ENCODE measurements at places on chromosomes 13 and 19.

DNA sequence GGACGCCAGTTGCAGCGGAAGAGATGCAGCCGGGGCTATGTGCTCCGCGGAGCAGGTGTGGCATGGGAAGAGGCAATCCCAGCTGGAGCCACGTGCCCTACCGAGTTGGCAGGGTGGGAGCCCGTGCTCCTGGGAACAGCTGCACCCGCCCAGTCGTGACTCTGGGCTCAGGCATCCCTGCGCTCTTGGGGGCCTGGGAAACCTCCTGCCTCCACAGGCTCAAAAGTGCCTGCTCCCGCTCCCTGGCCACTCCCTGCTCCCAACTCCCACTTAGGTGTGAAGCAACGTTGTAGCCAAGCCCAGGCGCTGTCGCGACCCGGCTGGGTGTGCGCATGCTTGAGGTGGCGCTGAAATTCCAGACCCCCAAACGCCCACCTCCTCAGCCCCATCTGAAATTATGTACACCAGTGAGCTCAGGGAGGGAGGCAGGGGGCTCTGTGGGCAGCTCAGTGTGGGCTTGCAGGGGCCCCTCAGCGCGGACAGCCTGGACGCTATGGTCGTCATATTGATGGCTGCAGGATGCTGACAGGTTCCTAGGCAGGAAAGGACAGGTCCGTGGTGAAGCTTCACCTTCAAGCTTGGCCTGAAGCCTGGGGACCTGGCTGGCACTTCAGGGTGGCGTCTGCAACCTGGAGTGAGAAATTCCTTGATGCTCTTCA lies 429.9 kb downstream of the SLITRK1 start:
- no peak for DNase-seq

- DNase-seq: peak; percentile 98
Measured at GRCh38 chr19:43754503-43755255, at the start of gene SMG9. Gene SMG9, minus strand, starts transcription at chr19:43754962. Its CDS starts 4,221 bp downstream, at chr19:43750741.

DNA sequence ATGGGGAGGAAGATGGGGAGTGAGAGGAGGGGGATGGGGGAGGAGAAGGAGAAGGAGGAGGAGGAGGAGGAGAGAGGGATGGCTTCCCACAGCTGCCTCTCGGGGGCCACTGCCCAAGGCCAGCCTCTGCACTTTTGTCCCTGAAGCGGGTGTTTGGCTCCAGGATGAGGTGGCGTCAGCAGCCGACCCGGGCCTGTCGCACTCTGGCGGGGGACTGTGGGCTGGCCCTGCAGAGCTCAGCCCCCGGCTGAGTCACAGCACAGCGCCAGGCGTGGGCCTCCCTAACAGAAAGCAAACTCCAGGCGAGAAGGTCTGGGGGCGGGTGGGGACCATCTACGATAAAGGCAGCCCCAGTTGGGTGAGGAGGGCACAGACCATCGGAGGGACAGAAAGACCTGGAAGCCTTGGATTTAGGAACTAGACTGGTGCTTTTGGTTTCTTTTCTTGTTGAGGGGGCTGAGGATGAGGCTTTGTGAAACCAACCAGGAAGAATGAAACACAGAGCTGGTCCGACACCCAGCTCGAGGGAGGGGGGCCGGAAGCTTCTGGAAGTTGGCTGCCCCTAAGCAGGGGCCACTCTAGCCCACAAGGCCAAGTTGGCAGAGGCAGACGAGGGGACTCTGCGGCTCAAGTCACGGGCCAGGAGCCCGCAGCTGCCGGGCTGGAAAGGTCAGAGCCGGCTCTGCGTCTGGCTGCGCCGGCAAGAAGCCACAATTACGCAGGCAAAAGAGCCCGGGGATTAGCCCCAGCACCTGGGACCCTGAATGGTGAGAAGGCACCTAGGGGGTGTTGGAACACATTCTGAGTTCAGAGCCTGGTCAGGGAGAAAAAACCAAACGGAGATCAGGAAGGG lies 18.2 kb downstream of the LSM4 start:
- no peak for DNase-seq

- DNase-seq: no peak
Measured at GRCh38 chr13:83935566-83935965, 53.3 kb upstream of the SLITRK1 start.

DNA sequence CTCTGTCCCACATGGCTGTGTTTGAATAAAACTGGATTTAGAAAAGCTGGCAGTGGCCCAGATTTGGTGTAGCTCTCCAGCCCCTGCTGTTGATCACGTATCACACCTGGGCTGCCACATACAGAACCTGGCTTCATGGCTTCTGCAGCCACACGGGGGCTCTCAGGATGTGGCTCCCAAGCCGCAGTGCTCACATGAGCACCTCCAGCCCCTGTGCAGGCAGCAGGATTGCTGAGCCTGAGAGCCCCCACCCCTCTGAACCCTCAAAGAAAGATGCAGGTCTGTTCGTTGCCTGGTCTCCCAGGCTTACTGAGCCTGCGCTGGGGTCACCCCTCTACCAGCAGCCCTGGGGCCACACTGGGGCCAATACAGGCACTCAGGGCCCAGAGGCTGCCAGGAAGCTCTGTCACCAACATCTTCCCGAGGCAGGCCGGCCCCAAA lies 2.7 kb downstream of the PLEKHF1 start:
- DNase-seq: no peak

- DNase-seq: no peak
Measured at GRCh38 chr19:3365093-3365835, 1.1 kb upstream of the NFIC start.

DNA sequence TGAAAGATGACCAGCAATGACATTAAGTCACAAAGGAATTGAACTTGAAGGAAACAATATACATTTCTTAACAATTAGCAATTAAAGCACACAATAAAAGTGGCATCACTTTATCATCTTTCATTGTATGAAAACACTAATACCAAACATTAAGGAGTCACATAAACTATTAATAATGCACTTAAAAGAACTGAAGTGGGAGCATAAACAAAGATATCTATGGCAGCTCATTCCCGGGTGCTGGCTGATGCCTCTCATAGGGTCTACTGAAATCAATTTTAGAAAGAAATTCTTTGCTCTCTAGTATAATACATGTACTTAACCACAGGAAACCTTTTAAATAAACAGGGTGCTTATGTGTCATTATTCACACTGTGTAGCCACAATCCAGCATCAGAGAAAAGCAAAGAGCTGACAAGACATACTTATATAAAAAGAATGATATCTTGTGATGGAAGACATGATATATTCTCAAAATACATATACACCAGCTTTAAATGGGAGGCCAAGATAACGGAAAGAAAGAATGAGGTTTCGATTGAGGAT lies 1207.8 kb downstream of the EFNB2 start:
- DNase-seq: no peak

- DNase-seq: no peak
Measured at GRCh38 chr19:50000038-50000840, 24.9 kb downstream of the VRK3 start.

- DNase-seq: no peak
Measured at GRCh38 chr13:36436811-36437210, 4.5 kb downstream of the CCNA1 start.

- DNase-seq: no peak
Measured at GRCh38 chr13:109684084-109684823, 102.1 kb downstream of the IRS2 start.

- DNase-seq: no peak
Measured at GRCh38 chr19:55549500-55550320, 4.4 kb upstream of the SBK3 start.

GRCh38 chr13:107799001-107799400 lies 416.3 kb downstream of the LIG4 start:
- no peak for DNase-seq

DNA sequence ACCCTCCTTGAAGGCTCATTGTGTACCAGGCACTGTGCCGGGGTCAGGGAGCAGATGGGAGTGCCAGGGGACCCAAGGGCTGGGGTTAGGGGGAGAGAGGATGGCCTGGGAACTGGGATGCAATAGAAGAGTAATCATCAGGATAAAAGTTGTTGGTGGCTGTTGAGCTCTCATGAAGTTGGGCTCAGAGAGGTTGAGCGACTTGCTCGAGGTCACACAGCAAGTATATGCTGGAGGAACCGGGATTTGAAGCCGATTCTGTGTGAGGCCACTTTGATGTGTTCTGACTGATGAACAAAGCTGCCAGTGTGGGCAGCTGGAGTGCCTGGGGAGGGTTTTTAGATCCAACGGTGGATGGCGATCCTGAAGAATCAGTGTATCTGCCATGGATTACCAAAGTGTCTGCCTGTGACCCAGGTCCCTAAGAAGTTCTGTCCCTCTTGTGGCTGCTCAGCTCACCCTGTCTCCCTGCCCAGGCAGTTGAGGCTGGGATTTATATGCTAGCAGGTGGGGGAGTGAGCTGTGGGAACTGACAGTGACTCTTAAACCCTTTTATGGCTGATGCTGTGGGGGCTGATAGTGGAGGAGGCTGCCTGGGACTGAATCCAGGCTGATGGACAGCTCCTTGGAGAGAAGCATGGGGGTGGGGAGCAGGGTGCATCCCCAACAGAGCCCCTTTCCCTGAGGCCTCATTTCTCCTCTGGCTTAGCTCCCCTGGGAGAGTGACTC lies 8.3 kb downstream of the ARHGEF18 start:
- DNase-seq: no peak

DNA sequence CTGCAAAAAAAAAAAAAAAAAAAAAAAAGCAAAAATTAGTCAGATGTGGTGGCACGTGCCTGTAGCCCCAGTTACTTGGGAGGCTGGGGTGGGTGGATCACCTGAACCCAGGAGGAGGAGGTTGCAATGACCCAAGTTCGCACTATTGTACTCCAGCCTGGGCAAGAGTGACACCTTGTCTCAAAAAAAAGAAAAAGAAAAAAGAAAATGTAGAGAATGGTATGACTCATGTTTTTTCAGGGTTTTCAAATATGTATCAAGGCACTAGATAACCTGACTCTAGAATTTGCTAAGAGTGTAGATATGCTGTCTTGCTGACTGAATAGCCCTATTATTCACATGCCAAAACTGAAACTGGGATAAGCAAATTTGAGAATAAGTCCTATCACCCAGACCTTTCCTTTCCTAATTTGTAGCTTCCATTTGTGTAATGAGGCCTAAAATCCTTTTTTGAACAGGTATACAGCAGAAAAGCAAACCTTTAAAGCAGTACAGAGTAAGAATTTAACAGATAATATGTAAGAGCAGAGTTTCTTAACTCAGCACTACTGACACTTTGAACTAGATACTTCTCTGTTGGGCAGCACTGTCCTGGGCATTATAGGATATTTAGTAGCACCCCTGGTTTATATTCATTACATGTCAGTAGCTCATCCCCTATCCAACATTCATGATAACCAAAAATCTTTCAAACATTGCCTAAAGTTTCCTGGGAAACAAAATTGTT lies 108.6 kb downstream of the ELF1 start:
- DNase-seq: no peak

DNA sequence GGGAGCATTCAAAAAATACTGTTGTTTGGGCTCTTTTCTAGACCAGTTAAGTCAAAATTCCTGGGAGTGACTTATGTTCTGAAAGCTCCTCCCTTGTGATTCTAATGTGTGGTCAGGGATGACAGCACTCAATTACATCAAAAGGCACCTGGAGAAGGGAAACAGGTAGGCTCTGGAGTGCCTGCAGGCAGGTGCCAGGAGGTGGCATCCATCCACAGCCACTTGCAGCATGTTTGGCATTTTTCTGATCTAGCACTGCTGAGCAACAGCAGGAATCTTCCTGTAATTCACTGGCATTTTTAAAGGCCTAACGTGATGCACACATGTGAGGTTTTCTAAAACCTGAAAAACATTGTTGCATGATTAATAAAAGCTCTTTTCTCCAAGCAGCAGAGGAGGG lies 94.6 kb downstream of the CCNA1 start:
- DNase-seq: no peak

DNA sequence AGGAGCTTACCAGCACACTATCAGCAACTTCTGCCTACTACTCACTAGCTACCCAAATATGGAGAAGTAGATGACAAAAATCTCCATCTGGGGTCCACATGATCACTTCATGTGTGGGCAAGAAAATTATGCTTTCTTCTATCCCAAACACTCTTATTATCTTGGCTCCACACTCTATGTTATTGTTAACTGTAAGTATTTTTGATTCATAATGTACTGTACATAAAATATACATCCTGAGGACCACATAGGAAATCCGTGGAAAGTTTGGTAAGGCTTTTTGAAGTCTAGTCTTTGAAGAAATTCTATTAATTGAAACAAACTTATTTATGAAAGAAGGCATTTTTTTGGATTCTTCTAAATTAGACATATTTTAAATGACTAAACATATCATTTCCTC lies 378.8 kb downstream of the DACH1 start:
- DNase-seq: no peak

GRCh38 chr13:51666374-51666773 lies 82.1 kb downstream of the WDFY2 start:
- no peak for DNase-seq

Data from progenitor cell of endocrine pancreas (in vitro differentiated cells).